ENCODE measurements at places on chromosomes 3 and 15.

GRCh38 chr3:178950676-178951075 is 120.9 kb downstream of the ZMAT3 start:
- DNase-seq: no peak

- no peak for DNase-seq
These were observed 15.6 kb upstream of the TLE3 start for GRCh38 chr15:70113304-70113700.

DNA sequence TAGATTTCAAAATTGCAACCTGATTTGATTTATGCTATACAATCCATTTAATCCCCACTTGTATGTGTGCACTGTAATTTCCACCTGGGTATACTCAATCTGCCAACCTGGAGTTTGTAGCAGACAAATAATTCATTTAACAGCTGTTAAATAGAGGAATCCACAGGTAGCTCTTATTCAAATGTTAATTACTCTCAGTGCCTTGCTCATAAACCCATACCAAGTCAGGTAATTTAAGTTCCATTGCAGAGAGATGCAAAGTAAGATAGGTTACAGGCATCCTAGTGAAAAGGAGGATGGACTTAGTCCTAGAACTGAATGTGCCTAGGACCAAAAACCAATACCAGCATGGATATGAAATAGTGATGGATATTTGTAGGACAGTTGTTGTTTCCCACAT is 674.2 kb downstream of the TBL1XR1 start:
- DNase-seq: no peak

DNA sequence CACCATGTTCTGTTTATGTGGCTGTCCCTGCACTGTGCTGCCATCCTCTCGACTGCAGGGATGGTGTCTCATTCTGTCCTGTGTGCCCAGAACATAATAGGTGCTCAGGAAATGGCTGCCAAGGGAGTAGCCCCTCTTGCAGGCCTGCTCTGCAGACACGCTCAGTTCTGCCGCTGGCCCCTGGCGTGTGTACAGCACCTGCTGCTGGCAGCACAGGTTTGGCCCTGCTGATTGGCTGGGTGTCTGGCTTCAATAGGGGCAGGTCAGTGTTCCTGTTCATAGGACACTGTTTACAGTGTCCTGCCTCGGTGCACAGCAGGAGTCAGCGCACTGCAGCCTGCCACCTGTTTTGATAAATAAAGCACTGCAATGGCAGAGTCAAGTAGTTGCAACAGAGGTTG is 146.9 kb downstream of the DNAJB8 start:
- DNase-seq: no peak

DNA sequence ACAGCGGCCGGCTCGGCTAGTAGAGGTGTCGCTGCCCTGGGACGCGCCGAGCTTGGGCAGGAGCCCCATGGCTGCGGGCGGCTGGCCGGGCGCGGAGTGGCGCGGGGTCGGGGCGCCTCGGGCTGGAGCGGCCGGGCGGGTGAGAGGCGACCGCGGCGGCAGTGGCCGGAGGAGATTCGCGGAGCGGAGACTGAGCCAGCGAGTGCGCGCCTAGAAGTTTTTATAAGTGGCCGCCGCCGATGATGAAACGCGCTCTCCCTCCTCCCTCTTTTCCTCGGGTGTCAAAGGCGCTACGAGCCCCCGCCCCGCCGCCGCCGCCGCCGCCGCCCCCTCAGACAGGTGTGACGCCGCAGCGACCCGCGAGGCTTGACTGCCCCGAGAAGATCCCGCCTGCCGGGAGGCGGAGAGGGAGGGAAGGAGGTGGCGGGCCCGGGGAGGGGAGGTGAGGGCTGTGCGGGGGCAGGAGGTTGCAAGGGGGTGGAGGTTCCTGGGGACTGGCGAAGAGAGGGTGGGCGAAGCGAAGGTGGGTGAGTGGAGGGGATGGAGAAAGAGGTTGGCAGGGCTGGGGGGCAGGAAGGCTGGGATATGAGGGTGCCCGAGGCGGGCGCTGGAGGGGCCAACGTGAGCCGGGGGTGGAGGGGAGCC is at the start of gene SLCO2A1:
Gene SLCO2A1 (minus strand): TSS at position 192 of the 645 bp plus-strand sequence. CDS start 123 bp downstream, at position 69.
- peak; percentile 82 for DNase-seq

DNA sequence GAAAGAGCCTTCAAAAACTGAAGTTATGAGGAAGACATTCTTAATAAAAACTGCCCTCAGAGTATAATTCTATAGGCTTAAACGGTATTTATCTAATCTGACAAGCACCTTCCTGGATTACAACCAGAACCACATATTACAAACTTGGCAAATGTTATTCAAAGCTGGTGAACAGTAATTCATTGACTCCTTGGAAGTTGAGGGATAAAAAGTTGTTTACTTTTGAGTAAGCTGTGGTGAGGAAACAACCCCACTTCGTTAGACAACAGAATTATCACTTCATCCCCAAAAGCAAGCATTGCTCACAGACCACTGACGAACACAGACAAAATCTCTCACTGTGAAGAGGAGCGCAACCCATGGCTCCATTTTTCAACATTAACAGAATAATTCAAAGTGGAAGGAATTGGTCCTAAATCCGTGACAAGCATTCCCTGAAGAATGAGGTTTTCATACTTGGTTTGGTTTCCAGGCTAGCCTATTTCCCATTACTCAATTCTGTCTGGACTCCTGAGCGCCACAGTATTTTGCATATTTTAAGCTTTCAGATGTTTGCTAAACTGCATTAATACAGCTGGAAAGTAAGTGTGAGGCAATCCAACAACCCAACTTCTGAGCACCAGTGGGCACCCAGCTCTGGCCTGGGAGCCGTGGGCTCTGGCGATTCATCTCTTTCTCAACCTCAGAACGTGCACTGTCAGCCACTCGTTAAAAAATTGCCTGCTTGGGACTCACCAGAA is 32.7 kb downstream of the LRIG1 start:
- no peak for DNase-seq
